A549 (cell line): ENCODE measurements at places on chromosomes 5 and 9. TPM values are rescaled to one million over a fixed set of nuclear protein-coding genes. Genes with fewer than 3 reads are reported as not detected.

The CYSRT1 gene
- polyA plus RNA-seq = 0.81 to 1.0 TPM (median 0.87 TPM) in 3 replicates

The RIMOC1 gene
- 12.7 to 14.5 TPM (median 13.5 TPM) in 3 replicates for polyA plus RNA-seq

The BAAT gene
- 10.1 to 13.6 TPM (median 10.9 TPM) in 3 replicates for polyA plus RNA-seq

The SHISAL2B gene
- polyA plus RNA-seq = not detected in 3 replicates

The FCN1 gene
- not detected in 3 replicates for polyA plus RNA-seq

DNA sequence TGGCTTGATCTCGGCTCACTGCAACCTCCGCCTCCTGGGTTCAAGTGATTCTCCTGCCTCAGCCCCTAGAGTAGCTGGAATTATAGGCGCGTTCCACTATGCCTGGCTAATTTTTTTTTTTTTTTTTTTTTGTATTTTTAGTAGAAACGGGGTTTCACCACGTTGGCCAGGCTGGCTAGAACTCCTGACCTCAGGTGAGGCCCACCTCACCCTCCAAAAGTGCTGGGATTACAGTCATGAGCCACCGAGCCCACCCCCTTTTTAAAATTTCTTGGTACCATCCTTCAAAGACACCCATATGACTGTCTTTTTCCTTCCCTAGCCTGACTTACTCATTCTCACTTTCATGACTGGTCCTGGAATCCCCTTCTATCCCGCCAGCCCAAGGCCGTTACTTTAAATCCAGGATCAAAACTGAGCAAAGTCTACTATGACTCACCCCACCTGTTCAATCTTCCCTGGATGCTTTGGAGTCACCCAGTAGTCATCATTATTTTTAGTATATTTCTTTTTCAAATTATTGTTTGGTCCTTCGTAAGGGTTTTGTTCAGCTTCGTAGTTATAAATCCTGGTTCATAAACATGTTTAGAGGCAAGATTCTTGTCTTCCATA lies 1.2 kb upstream of the TBCA start:
- DNase-seq = no peak
